Tibial nerve (tissue), 4 donors: ENCODE measurements at places on chromosomes 12 and 14. TPM values are rescaled to one million over a fixed set of nuclear protein-coding genes. Genes with fewer than 3 reads are reported as not detected.

GRCh38 chr12:131779027-131779426 lies 49.2 kb upstream of the MMP17 start:
- DNase-seq, result no peak
- no peak overlapping the region for H3K27ac ChIP-seq
- no peaks in the 10 kb centered on the region for H3K36me3 ChIP-seq
- no peaks in the 10 kb centered on the region for H3K27me3 ChIP-seq
- H3K4me3 ChIP-seq, result no peak overlapping the region

GRCh38 chr14:55255979-55256378 lies 15.2 kb upstream of the FBXO34 start:
- no peaks in the 10 kb centered on the region for H3K36me3 ChIP-seq
- no peak overlapping the region for H3K27ac ChIP-seq
- H3K4me3 ChIP-seq, result no peak overlapping the region
- DNase-seq, result no peak
- H3K4me1 ChIP-seq, result no peaks in the 10 kb centered on the region

DNA sequence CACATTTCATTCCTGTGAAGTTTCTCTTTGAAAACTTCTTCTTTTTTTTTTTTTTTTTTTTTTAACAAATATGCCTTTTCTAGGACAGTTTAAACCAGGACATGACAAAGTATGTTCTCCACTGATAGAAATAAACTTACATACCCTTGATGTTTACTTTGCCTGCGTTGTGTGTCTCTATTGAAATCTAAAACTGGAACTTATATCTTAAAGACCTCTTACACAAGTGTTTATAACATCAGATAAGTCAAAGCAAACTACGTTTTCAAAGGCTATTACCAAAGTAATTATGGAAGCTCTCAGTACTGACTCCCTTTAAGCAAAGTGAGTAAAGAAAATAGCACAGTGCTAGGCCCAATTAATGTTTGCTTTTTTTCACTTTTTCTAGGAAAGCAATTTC lies 30.6 kb upstream of the ISM2 start:
- DNase-seq, result no peak
- H3K4me1 ChIP-seq, result no peaks in the 10 kb centered on the region
- no peaks in the 10 kb centered on the region for H3K27me3 ChIP-seq
- H3K27ac ChIP-seq, result no peak overlapping the region
- H3K4me3 ChIP-seq, result no peak overlapping the region

DNA sequence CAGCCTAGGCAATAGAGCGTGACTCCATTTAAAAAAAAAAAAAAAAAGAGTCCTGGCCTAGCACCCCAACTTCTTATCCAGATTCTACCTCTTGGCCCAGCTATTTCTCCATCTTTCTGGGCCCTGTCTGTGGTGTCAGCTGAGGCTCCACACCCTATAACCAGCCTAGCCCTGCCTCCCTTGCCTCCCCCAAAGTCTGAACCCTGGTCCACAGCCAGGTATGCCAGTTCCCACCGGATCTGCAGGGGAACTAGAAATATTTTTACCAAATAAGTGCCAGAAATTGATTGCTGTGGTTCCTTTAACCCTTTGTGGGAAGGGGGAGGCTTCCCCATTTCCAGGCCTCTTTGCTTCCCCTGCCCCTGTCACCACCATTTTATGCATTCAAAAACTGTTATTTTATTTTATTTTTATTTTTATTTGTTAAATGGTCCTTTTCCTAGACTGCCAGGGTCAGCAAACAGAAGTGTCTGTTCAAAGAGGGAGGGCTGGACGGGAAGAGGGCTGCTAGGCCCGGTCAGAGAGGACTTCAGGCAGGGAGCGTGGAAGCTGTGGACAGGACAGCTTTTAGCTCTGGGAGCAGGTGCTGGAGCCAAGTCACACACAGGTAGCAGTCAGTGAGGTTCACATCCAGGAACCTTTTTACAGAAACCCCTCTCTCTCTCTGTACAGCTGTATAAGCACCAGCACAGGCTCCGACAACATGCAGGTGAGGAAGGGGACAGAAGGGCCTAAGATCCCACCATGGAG lies 23.2 kb downstream of the TTC9 start:
- H3K4me3 ChIP-seq, result no peak overlapping the region
- peaks cover 18% of the 10 kb centered on the region for H3K4me1 ChIP-seq
- no peak for DNase-seq
- H3K27me3 ChIP-seq, result no peaks in the 10 kb centered on the region

- H3K4me3 ChIP-seq, result no peak overlapping the region
- no peaks in the 10 kb centered on the region for H3K36me3 ChIP-seq
- no peak overlapping the region for H3K27ac ChIP-seq
- H3K27me3 ChIP-seq, result no peaks in the 10 kb centered on the region
These were observed 17.1 kb upstream of the KRT77 start for GRCh38 chr12:52720365-52720886.

GRCh38 chr12:116735084-116735483 lies 2.8 kb downstream of the SPRING1 start:
- peaks cover 15% of the 10 kb centered on the region for H3K4me1 ChIP-seq
- H3K4me3 ChIP-seq, result no peak overlapping the region
- H3K27ac ChIP-seq, result no peak overlapping the region
- DNase-seq, result no peak

DNA sequence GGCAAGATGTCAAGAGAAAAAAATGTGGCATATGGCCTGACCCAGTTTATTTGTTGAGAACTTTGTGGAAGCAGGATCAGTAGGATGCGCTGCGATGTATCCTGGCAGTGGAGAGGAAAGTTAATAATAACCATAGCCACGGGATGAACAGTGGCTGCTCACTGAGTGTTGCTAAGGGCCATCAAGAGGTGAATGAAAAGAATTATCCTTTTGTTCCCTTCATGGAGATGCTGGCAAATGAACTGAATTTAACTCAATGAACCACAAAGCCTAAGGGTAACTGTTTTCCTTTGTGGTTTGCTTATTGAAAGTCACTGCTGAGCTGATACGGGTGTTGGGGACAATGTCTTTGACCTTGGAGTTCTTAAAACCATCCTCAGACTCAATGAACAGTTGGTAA lies 476.5 kb downstream of the APAF1 start:
- no peaks in the 10 kb centered on the region for H3K27me3 ChIP-seq
- DNase-seq, result no peak
- H3K4me1 ChIP-seq, result no peaks in the 10 kb centered on the region
- no peak overlapping the region for H3K27ac ChIP-seq

DNA sequence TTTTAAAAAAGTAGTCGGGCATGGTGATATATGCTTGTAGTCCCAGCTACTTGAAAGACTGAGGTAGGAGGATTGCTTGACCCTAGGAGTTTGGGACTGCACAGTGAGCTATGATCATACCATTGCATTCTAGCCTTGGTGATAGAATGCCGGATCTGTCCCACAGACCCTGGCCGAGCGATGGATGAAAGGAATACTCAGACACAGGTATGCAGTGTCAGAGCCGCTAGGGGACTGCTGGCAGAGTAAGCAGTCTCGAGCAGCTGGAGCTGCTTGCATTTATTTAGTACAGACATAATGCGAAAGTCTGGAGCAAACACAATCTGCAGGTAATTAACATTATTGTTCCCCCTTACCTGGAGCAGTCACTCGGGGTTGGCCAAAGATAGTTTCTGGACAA lies 18.6 kb downstream of the AICDA start:
- no peak for DNase-seq
- H3K36me3 ChIP-seq, result no peaks in the 10 kb centered on the region
- H3K4me1 ChIP-seq, result no peaks in the 10 kb centered on the region
- no peak overlapping the region for H3K27ac ChIP-seq

- no peaks in the 10 kb centered on the region for H3K36me3 ChIP-seq
- H3K4me3 ChIP-seq, result no peak overlapping the region
- no peak for DNase-seq
- H3K27me3 ChIP-seq, result no peaks in the 10 kb centered on the region
These were observed 88.7 kb upstream of the PLXNC1 start for GRCh38 chr12:94059394-94060368.

DNA sequence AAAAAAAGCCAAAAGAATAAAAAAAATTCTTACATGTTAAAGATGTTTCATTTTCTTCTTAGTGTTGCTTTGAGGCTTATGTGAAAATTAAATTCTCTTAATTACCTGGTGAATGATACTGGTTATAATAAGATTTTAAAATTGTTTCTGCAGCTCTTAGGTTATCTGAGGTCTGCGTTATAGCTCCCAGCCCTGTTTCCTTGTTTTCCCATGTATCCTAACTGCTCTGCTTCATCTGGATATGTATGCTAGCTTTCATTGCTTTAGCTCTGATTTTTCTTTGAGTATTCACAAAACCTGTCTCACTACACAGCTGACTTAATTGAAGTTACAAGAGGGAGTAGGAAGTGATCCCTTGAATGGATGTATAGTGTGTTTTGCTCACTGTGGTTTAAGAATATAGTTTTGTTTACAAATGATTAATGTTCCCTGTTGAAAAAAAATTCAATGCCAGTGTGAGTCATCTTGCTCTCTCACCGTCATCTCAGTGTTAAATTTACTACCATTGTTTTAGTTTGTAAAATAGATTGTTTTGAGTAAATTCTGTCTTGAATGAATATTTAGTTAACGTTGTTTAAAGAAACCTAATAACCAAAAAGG lies 26.8 kb downstream of the CPSF6 start:
- peaks cover 39% of the 10 kb centered on the region for H3K36me3 ChIP-seq
- DNase-seq, result no peak
- no peak overlapping the region for H3K4me3 ChIP-seq
- no peaks in the 10 kb centered on the region for H3K4me1 ChIP-seq
- H3K27ac ChIP-seq, result no peak overlapping the region
- no peaks in the 10 kb centered on the region for H3K27me3 ChIP-seq

DNA sequence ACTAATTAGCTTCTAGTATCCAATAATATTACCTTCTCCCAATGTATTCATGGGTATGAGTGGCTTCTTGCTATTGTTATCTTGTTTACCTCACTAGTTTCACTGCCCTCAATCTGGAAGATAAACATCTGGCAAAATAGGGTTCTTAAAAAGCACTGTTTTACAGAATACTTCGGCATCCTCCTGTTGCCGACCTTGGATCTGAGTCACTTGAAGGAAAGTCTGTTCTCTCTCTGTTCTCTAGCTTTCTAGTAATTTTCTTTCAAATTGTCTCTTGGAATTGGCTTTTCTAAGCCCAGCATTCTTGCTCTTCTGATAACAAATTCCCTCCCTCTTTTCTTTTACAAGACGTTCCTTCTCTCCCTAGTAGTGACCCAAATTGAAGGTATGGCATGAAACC lies 189.5 kb downstream of the KITLG start:
- DNase-seq, result no peak
- no peaks in the 10 kb centered on the region for H3K4me1 ChIP-seq
- H3K27ac ChIP-seq, result no peak overlapping the region
- no peaks in the 10 kb centered on the region for H3K36me3 ChIP-seq
- H3K27me3 ChIP-seq, result no peaks in the 10 kb centered on the region

GRCh38 chr12:97572220-97572619 lies 109.6 kb downstream of the RMST start:
- no peaks in the 10 kb centered on the region for H3K27me3 ChIP-seq
- H3K4me1 ChIP-seq, result no peaks in the 10 kb centered on the region
- no peak overlapping the region for H3K4me3 ChIP-seq

DNA sequence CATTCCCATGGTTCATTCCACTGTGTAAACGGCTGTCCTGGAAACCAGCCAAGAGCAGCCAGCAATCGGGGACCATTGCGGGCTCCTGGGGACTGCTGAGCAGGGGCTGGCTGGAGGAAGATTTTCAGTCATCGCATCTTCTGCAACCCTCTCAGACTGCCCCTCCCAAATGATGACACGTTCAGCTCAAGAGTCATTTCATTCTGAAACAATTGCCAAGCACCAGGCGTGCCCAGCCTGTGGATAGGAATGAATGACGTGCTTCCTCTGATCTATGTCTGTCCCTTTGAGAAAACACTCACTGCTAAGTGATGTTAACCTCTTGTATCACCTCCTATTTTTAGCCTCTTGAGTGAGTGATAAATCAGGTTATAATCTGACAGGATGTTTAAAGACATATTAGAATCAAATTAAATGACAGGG lies 62.0 kb downstream of the NDUFA12 start:
- H3K4me1 ChIP-seq, result no peaks in the 10 kb centered on the region
- no peaks in the 10 kb centered on the region for H3K36me3 ChIP-seq
- H3K27me3 ChIP-seq, result no peaks in the 10 kb centered on the region
- no peak overlapping the region for H3K4me3 ChIP-seq
- no peak overlapping the region for H3K27ac ChIP-seq

GRCh38 chr14:74085047-74085637 lies 386 bp downstream of the LIN52 start:
- H3K27ac ChIP-seq, result peak overlapping the region; percentile 98
- H3K27me3 ChIP-seq, result no peaks in the 10 kb centered on the region
- no peak for DNase-seq
- peak overlapping the region; percentile 77 for H3K4me3 ChIP-seq

DNA sequence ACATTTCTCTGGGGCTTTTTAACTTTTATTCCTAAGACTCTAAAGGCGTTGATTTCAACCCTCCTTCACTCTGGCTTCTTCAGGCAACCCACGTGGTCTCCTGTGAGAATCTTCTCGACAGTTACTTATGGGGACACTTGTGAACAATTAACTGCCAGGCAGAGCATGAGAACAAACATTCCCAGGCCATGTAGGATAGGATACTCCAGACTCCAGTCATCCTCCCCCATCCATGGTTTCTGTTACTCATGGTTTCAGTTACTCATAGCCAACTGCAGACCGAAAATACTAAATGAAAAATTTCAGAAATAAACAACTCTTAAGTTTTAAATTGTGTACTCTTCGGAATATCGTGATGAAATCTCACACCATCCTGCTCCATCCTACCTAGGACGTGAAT lies 19.5 kb downstream of the GPR68 start:
- no peaks in the 10 kb centered on the region for H3K27me3 ChIP-seq
- no peak for DNase-seq
- H3K36me3 ChIP-seq, result no peaks in the 10 kb centered on the region
- no peak overlapping the region for H3K4me3 ChIP-seq
- H3K4me1 ChIP-seq, result no peaks in the 10 kb centered on the region
- no peak overlapping the region for H3K27ac ChIP-seq

GRCh38 chr14:92160619-92161018 lies 38.9 kb downstream of the CPSF2 start:
- H3K4me3 ChIP-seq, result no peak overlapping the region
- peak overlapping the region; percentile 44 for H3K27ac ChIP-seq
- peaks cover 76% of the 10 kb centered on the region for H3K36me3 ChIP-seq
- no peaks in the 10 kb centered on the region for H3K4me1 ChIP-seq
- no peak for DNase-seq

GRCh38 chr14:76726551-76726970 lies 34.7 kb upstream of the VASH1 start:
- H3K36me3 ChIP-seq, result no peaks in the 10 kb centered on the region
- H3K27me3 ChIP-seq, result no peaks in the 10 kb centered on the region
- no peak for DNase-seq
- H3K27ac ChIP-seq, result no peak overlapping the region
- H3K4me3 ChIP-seq, result no peak overlapping the region

Gene AQP6
- total RNA-seq, result not detected

Gene MMP14
- total RNA-seq, result 101 TPM

Gene MANSC4
- total RNA-seq, result not detected

Gene TMEM229B
- not detected for total RNA-seq

Gene LTBP2
- total RNA-seq, result 79.8 TPM

Gene TMEM63C
- total RNA-seq, result not detected

Gene FGF23
- not detected for total RNA-seq

Gene KSR2
- under 0.01 TPM for total RNA-seq

Gene MNAT1
- total RNA-seq, result 48.8 TPM

Gene ETFBKMT
- total RNA-seq, result 2.7 TPM

Gene SLCO1B1
- total RNA-seq, result not detected

Gene TUBA1B
- 516 TPM for total RNA-seq

Gene CD163
- 455 TPM for total RNA-seq

Gene ACRBP
- total RNA-seq, result 0.30 TPM
